Hippocampal formation (tissue), 2 donors: ENCODE measurements at places on chromosomes 12 and 14.

DNA sequence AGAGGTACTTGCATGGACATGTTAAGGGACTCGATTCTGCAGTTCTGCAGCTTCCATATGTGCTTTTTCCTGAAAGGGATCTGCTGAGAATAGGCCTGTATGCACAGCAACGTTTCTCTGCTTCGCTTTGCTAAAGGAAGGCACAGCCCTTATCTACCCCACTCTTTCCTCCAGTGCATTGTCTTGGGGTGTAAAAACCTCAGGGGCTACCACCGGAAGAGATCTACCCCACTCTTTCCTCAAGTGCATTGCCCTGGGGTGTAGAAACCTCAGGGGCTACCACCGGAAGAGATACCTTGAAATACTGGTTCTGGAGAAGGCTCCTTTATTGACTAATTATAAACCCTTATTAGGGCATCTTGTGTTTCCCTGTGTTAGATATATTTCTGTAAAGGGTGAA lies 52.9 kb downstream of the SEL1L start:
- DNase-seq, result no peak

DNA sequence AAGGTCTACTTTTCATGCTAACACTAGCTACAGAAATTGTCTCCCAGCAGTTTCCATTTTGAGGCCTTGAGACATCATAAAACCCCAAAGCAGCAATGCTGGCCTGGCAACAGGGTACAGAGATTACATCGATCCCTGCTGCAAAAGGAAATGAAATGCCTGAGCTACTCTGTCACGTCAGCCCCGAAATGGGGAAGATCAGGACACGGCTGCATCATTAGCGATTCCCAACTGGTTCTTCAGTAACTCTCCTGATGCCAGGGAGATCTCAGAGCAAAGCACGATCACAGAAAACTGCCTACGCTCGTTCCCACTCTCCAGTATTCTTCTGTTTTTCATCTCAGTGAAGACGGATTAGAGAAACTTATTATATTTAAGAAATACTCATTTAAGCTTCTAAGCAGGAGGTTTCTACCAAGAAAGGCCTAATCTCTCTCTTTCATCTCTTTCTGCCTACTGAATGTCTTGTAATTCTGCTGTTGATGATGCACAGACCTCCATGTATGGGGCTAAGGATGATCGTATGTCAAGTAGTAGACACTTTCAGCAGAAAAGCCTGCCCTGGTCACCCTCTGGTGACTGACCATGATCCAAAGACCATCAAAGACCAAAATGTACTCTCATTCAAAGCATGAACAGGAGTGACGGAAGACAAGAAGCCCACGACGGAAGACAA lies 168.5 kb downstream of the RIMBP2 start:
- no peak for DNase-seq

DNA sequence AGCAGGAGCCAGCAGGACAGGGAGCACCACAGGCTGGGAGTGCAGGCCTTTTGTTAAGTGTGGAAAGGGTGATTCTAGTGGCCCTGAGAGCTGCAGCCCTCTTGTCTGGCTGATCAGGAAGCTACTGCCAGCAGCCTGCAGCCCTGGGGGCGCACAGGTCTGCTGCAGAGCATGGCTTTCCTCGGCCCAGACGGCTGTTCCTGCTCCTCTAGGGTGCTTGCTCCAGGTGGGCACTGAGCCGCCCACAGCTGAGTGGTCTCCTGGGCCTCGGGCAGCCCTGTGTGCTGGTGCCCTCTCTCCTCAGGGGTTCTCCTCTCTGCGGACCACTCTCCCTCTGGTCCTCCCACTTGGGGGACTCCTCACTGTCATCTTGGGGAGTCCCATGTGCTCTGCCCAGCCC lies 18.9 kb downstream of the CCDC88C start:
- no peak for DNase-seq

GRCh38 chr14:22641846-22642245 lies 2.3 kb downstream of the OR6J1 start:
- DNase-seq, result no peak

GRCh38 chr12:16560273-16560672 lies 45.7 kb downstream of the LMO3 start:
- no peak for DNase-seq

- peak; percentile 20 for DNase-seq
These were observed 755 bp downstream of the SETD1B start for GRCh38 chr12:121804417-121805111.

- no peak for DNase-seq
These were observed 11.5 kb downstream of the CCND2 start for GRCh38 chr12:4285070-4285469.

GRCh38 chr14:95500201-95500681 lies 16.2 kb downstream of the SYNE3 start:
- peak; percentile 72 for DNase-seq

- DNase-seq, result no peak
These were observed 256.7 kb downstream of the ITPR2 start for GRCh38 chr12:26576266-26576665.

DNA sequence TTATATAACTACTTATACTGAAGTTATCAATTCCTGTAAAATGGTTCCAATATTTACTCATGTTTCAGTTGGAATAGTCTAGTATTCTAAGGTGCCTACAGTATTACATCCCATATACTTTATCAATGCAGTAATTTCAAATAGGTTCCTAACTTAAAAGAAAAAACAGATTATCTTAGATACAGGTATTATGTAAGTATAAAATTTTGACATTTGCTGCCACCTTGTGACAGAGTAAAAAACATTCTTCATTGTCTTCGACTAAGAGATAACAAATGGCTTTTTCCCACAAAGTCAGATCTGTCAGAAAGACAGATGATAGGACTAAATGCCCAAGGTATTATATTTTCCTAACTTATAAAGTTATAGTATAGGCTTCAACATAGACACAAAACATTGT lies 78.7 kb downstream of the TXNDC16 start:
- DNase-seq, result peak; percentile 6

- peak; percentile 29 for DNase-seq
These were observed 162.8 kb downstream of the SNAPC1 start for GRCh38 chr14:61925043-61925442.

- DNase-seq, result no peak
These were observed 31.5 kb upstream of the SUPT16H start for GRCh38 chr14:21415329-21415728.

DNA sequence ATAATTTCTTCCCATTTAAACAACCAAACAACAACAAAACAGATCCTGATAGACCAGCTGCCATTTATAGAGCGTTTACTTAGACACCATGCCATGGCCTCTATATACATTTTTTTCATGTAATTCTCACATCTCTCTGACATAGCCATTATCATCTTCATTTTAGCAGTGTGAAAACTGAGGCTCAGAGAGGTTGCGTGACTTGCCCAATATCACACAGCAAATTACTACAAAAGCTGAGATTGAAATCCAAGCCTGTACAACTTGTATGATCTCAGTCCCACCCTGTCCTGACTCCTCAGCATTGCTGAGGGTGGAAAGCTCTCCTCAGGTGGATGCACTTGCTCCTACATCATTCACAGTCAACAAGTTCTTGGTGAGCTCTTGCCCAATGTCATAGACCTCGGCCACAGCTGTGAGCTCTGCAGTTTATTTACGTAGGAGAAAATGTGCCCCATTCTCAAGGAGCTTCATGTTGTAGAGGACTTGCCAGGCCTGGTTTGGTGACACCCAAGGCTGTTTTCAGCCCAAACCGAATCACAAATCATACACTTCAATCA lies 55.5 kb downstream of the CRACR2A start:
- DNase-seq, result no peak

- no peak for DNase-seq
These were observed 731.2 kb downstream of the RERGL start for GRCh38 chr12:17358835-17359234.

GRCh38 chr14:55545779-55546178 lies 34.2 kb upstream of the KTN1 start:
- DNase-seq, result no peak

- DNase-seq, result no peak
These were observed 43.5 kb downstream of the ETNK1 start for GRCh38 chr12:22668441-22668840.

DNA sequence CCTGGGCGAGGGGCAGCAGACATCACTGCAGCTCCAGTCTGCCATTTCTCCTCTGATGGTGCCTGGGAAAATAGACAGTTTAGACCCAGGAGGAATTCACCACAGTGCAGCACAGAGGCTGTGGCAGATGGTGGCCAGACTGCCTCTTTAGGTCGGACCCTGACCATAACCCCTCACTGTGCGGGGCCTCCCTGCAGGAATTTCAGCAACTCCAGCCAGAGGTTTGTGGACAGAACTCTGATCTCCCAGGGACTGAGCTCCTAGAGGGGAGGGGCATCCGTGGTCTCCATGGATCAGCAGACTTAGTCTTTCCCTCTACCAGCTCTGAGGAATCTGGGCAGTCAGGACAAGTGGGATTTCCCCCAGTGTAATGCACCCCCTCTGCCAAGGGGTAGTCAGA lies 106.5 kb downstream of the ZC3H14 start:
- no peak for DNase-seq

DNA sequence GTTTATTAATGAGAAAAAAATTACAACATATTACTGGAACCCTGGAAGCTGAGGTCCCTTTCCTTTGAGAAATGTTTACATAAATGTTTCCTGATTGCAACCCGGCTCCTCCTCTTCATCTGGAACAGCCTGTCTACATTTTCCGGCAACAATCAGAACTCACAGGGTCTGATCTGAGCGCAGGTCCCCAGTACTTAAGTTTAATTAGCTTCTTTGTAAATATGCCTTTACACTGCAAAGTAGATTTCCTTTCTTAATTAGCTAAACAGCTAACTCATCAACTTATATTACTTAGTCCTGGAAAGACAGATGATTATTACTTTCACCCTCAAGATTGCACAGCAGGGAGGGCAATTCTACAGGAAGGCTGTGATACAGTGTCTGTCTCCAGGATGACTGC lies 213.0 kb downstream of the MON2 start:
- DNase-seq, result no peak

DNA sequence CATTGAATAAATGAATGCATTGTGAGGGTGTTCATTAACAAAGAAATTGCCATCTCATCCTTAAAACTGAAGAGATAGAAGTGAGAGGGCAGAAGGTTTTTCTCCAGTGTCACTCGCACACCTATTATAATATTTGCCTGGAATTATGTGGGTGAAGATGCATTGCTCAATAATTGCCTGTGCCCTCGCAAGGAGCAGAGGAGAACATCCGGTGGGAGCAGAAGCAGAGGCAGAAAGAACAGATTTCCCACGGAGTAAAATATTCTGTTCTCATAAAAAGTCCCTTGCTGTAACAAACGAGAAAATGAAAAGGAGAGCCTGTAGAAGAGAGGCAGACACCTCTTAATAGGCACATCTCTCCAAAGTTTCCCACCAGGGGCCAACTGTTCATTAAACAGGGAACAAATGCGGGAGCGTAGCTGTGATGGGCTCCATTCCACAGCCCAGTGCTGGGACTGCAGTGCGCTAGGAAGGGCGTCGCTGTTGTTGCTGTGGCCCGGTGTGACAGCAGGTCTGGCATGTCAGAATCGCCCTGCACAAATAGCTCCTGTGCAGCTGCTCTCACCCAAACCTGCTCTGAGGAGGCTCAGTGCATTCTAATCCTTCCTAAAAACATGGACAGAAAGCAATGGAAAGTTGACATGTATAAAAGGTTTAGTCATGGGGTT lies 359.8 kb downstream of the APAF1 start:
- DNase-seq, result no peak
